Chondrocyte (in vitro differentiated cells): ENCODE measurements at places on chromosomes 4 and X. TPM values are rescaled to one million over a fixed set of nuclear protein-coding genes. Genes with fewer than 3 reads are reported as not detected.

ZXDA gene
- not detected in 3 replicates for total RNA-seq

SSX2 gene
- not detected in 3 replicates for total RNA-seq

MID1IP1 gene
- 14.7 to 36.0 TPM (median 32.7 TPM) in 3 replicates for total RNA-seq

ATP2B3 gene
- total RNA-seq, result 0.17 to 0.46 TPM (median 0.37 TPM) in 3 replicates

DNA sequence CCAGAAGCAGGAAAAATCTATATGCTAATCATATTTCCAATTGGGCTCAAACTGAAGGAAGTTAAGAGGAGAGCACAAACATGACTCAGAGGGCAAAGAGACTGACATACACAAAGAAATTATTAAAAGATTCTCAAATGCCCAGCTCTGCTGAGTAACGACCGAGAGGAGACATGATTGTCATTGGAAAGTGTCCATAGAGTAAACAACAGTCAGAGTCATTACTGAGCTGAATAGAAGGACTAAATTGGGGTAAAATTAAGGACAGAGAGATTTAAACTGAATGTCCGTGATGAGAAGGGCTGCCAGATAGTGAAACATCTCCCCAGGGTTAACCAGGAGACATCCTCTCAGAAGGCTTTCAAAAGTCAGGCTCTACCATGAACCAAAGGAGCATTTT is 111.2 kb upstream of the GALNT7 start:
- no peaks in the 10 kb centered on the region for H3K27me3 ChIP-seq
- peak overlapping the region; percentile 55 for H3K27ac ChIP-seq
- H3K36me3 ChIP-seq, result no peaks in the 10 kb centered on the region
- H3K4me1 ChIP-seq, result peaks cover 12% of the 10 kb centered on the region
- no peak overlapping the region for H3K4me3 ChIP-seq

DNA sequence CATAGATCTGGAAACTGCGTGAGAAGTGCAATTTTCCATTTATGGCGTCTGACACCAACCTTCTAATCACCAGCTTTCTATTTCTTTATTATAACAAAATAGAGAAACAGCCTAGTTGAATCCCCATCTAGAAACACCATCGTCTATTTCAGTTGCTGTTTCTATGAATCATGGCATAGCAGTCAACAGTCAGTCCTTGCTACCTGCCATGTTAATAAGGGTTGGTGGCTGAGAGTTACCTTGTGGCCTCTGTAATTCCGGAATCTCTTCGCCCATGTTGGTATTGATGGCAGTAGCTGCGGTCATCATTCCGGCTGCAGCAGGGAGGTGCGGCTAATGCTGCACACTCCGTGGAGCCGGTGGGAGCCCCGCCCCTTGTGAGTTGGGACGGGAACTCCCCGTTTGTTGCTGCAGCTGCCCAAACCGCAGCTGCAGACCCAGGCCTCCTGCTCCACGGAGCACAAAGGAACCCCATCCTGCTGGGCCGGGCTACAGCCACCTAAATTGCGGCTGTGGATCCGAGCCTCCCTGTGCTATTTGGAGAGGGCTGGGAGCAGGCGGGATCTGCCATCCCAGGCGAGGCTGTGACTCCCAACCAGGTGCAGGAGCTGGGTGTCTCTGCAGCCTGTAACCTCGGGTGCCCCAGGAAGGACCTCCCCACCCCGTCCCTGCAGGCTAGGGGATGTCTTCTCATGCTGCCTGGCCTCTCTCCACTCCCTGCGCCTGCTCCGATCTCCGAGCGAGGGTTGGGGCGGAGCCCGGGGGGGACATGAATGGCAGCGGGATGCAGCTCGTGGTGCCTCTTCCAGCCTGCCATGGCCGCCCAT is 115.4 kb upstream of the STK26 start:
- H3K4me3 ChIP-seq, result peak overlapping the region; percentile 15
- no peaks in the 10 kb centered on the region for H3K4me1 ChIP-seq
- peaks cover 15% of the 10 kb centered on the region for H3K27me3 ChIP-seq
- H3K27ac ChIP-seq, result no peak overlapping the region

DNA sequence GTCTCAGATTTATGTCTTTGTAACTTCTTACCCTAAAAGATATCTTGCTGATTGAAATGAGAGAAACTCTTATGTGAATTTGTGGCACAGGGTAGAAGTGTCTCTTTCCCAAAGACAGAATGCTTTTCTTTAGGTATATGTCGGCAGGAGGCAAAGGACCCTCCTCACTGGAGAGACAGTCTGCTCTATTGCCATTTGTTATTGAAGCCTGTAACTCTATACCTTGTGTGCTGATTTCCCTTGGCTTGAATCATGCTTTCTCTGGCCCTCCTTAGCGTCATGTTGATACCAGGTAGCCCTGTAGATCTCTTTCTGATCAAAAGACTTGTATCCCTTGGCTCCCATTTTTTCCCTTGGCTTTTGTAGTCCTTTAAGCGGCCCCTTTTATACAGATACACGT is 284.3 kb downstream of the CXXC4 start:
- H3K4me3 ChIP-seq, result no peak overlapping the region
- H3K27me3 ChIP-seq, result peaks cover 4% of the 10 kb centered on the region
- H3K4me1 ChIP-seq, result no peaks in the 10 kb centered on the region
- no peak for DNase-seq

- no peak for DNase-seq
- H3K4me1 ChIP-seq, result peaks cover 2% of the 10 kb centered on the region
- H3K4me3 ChIP-seq, result no peak overlapping the region
Measured at GRCh38 chrX:152925835-152926234, 28.0 kb downstream of the ZNF185 start.

GRCh38 chr4:18388039-18388438 is 366.5 kb upstream of the LCORL start:
- no peaks in the 10 kb centered on the region for H3K27me3 ChIP-seq
- no peaks in the 10 kb centered on the region for H3K36me3 ChIP-seq
- no peak overlapping the region for H3K27ac ChIP-seq
- no peak for DNase-seq

- DNase-seq, result no peak
- peaks cover 11% of the 10 kb centered on the region for H3K4me1 ChIP-seq
- H3K4me3 ChIP-seq, result no peak overlapping the region
- no peak overlapping the region for H3K27ac ChIP-seq
Measured at GRCh38 chr4:69753686-69754085, 6.7 kb downstream of the SULT1B1 start.

DNA sequence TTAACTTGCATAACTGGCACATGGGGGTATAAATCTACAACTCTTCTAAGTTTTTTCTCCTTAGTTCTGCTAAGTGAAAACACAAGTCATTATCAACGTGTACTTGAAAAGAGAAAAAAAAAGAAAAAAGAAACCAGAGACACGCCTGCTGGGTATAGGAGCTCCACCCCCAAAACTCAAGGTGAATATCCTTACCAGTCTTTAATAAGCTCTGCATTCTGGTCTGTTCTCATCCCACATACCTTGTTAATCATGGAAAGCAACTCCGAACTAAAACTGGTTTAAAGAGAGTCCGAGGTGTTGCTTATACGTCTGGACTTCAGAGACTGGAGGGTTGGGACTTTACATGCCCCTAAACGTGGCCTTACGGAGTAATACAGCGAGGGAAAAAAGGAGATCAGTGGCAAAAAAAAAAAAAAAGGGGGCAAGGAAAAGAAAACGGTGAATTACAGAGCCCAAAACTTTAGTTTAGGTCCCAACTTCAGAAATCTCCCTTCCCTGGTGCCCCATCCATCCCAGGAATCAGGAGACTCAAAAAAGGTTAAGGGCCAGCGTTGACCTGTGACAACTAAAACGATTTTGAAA is 1.0 kb downstream of the PGRMC2 start:
- peaks cover 49% of the 10 kb centered on the region for H3K4me1 ChIP-seq
- no peaks in the 10 kb centered on the region for H3K27me3 ChIP-seq
- peaks cover 7% of the 10 kb centered on the region for H3K36me3 ChIP-seq
- no peak for DNase-seq

GRCh38 chrX:57771689-57772088 is 91.6 kb upstream of the NLRP2B start:
- DNase-seq, result no peak
- H3K27me3 ChIP-seq, result no peaks in the 10 kb centered on the region
- H3K27ac ChIP-seq, result no peak overlapping the region
- no peaks in the 10 kb centered on the region for H3K4me1 ChIP-seq

- DNase-seq, result no peak
- H3K4me1 ChIP-seq, result peaks cover 74% of the 10 kb centered on the region
- peaks cover 15% of the 10 kb centered on the region for H3K36me3 ChIP-seq
- no peaks in the 10 kb centered on the region for H3K27me3 ChIP-seq
- H3K4me3 ChIP-seq, result peak overlapping the region; percentile 53
Measured at GRCh38 chr4:147493307-147493706, 12.4 kb downstream of the EDNRA start.
